ENCODE measurements at places on chromosomes 1 and 21. TPM values are rescaled to one million over a fixed set of nuclear protein-coding genes. Genes with fewer than 3 reads are reported as not detected.
A peak's percentile ranks its signal among the peaks of the same experiment; 100 is the strongest.

The CDK11B gene
- total RNA-seq: 35.2 TPM

The OLIG1 gene
- total RNA-seq: 0.27 TPM

The EXO1 gene
- total RNA-seq: 10.0 TPM

DNA sequence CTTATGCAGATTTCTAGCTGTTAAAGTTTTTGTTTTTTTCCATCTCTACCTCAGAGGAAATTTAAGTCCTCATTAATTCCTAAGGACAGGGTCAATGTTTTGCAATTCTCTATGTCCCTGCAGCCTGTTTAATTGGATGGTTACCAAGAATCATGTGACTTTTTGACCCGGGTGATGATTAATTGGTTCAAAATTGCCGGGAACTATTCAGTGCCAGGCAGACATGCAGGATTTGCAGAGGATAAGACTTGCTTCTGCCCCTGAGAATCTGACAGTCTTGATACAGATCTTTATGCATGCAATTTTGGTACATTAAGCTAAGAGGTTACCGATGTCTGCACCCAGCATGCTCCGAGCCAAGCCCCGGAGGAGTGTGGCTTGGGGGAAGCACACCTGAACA is 87.9 kb downstream of the PLPP3 start:
- no peak for DNase-seq

- DNase-seq: peak; percentile 70
Measured at GRCh38 chr1:112818990-112819689, 104.0 kb upstream of the PPM1J start.

GRCh38 chr1:67175530-67176087 is 9.4 kb downstream of the IL23R start:
- no peak for DNase-seq

All from endodermal cell (in vitro differentiated cells).